ENCODE measurements at places on chromosomes 11 and 22.

GRCh38 chr11:119515771-119516400 lies 92.9 kb upstream of the THY1 start:
- DNase-seq = no peak

DNA sequence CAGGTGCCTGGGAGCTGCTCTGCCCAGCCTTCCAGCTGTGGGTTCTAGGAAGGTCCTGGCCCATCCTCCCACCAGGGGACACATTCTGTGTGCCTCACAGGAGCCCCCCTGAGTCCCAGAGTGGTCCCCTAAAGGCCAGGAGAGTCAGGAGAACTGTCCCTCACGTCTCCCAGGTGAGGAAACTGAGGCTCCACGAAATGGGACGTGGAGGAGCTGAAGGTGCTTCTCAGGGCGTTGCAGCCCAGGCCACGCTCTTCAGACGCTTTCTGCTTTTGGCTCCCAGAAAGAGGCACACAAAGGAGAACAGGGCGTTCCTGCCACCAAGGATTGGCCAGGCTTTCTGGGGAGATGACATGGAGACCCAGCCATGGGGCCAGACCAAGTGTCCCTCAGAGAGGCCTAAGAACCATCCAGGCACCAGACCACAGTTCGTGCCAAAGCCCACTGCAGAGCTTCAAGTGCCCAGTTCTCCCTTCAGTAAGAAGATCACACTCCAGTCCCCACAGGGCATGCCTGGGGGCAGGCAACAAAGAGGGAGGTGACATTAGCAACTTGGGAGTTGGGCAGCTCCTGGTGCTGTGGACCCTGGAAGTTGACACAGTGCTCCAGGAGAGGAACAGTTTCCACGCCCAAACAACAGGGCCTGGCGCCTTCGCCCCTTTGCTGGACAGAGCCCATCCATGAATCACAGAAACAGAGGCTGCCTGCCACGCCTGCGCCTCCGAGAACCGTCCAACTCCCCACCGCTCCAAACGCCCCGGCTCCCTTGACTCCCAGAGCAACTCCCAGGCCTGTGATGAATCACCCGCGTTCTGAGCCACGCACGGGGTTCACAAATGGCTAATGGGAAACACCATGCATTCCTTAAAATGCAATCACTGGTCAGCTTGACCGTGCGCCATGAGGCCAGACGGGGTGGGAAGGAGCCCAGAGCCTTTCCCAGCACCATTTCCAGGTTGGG lies 589.2 kb downstream of the BRD1 start:
- no peak for DNase-seq

DNA sequence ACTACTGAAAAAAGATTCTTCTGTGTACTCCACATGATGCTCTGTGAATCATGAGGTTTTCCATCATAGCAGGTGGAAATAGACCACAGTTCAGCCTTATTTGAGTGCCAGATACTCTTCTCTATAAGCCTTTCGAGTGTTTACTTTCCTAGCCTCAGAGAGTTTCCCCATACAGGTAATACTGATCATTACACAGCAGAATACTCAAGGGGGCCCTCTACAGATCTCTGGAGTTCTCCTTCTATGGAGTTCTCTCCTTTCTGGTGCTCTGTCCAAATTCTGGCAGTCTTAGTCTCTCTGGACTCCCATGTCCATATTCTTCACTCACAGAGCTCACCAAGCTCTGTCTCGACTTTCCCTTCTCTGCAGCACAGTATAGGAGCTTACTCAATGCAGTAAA lies 175.7 kb upstream of the CARD18 start:
- DNase-seq = no peak

DNA sequence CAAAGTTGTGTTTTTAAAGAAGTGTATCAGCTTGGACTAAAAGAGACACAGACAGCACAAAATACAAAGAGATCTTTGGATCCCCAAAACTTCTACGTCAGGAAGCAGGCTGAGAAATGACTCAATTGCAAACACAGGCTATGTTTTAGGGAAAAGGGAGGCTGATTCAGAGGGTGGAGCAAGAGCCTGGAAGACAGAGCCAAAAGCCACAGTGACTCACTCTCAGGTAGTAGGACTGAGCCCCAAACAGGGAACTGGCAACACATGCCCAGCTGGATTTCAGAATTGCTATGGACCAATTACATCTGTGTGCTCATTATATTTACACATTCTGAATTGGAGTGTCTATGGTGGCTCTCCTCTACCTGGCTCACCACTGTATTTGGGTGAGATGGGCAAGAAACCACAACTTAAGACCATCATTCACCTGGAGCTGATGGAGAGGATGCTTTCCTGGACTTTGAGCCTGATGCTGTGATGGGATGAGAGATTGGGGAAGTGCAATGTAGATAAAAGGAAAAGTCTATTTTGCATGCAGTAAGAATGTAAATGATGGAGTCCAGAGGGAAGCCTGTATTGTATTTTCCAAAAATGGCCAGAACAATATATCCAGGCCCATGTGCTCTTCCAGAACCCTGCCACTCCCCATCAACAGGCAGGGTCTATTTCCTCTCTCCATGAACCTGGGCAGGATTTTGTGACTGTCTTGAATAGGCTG lies 20.8 kb upstream of the LINC01488 start:
- no peak for DNase-seq

GRCh38 chr22:30297276-30297990 lies 8.1 kb upstream of the CASTOR1 start:
- no peak for DNase-seq

DNA sequence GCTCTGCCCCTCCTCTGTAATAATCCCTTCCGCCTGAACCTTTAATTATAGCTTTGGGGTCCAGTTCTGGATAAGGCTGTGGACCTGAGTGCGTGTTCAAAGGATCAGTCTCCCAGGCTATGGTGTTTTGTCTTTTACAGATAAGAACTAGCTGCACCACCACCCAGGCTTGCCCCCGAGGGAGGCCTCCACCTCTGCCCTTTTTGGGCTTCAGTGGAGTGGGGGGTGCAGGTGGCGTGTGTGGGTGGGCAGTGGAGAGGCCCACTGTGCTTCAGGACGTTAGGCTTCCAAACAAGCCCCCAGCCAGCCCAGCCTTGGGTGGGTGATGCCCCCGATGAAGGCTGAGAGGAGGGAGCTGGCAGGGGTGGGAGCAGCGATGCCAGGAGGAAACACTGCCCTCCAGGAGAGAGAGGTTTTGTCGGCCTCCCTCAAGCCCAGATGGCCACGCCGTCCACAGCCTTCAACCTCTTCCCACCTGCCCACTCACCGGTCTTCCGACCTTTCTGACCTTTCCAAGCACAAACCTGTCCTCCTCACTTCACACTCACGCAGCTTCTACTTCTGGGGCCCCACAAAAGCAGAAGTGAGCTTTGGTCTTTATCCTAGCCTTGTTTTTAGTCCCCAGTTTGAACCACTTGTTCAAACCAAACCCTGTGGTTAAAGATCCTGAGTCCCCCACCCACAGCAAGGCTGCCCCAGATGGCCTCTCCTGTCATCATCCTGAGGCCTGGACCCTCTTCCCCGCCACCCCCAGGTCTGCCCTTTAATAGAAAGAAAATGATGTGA lies 20.4 kb downstream of the PSMD13 start:
- DNase-seq = no peak

GRCh38 chr11:28878025-28878424 lies 769.8 kb downstream of the METTL15 start:
- DNase-seq = no peak

DNA sequence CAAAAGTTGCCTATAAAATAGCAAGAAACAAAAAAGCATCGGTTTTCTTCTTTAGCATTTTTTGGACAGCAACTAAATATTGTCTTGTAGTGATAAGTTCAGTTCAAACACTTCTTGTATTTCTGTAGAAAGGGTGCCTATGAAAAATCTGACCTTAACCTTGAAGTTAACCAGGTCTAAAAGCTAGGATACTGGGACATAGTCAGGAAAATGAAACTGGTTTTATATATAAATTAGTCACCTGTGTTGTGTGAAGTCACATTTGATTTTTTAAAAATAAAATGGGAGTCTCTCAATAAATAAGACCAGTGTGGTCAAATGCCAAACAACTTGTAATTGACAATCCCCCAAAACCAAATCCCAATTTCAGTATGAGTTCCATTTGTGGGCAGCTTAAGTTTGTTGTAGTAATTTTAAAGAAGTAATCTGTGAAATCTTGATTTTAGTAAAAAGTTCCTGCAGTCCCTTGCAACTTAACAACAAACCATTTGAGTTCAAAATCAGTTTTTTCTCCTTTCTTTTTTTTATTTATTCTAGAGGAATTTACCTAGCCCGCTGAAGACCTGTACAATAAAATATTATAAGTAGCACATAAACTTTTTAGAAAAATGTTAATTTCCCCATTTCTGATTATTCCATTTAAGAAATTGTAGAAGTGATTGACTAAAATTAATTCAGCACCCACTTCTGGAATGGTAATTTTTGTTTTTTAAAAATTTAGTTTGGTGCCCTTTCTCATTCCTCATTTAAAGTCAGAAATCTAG lies 84.5 kb upstream of the PPARA start:
- no peak for DNase-seq

DNA sequence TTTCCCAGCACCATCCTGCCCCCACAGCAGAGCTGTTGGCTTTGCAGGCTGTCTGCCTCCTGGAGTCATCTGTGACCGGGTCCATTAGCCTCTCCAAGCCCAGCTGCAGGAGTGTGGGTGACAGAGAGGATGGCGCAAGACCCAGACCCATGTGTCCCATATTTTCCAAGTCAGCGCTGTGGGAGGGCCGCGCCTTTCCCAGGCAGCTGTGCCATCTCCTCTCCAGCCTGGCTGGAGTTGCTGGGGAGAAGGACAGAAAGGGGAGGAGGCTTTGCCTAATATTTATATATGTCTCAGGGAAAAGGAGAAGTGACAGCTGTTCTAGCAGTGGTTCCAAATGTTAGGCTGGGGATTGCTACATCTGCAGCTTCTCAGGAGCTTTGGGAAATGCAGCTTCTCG lies 15.7 kb downstream of the DTX4 start:
- DNase-seq = no peak

- DNase-seq = no peak
Observed at GRCh38 chr11:32200136-32200847, 109.4 kb downstream of the RCN1 start.

DNA sequence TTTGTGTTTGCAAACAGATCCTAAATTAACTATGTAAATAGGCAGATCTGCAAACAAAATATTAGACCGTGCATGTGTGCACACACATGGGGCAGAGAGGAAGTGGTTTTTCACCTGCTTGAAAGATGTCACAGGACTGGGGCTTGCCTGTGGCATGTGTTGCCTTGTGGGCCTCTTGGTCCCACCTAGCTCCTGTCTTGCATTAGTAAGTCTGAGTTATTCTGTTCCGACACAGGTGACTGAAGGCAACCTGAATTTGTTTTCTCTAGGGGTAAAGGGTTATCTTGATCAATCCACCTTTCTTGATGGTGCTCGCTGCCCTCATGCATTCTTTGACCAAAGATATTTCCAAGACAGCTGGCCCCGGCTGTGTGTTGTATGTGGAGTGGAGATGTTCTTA lies 667.5 kb downstream of the NTM start:
- no peak for DNase-seq

Measured in CD4-positive, alpha-beta T cell treated with Interleukin-17A for 1 hour (primary cell).